Femur (tissue), 1 donor: ENCODE measurements at places on chromosomes 11 and 22.

- DNase-seq = no peak
Measured at GRCh38 chr11:128026596-128026995, 560.8 kb downstream of the ETS1 start.

- DNase-seq = peak; percentile 91
Measured at GRCh38 chr11:9765320-9766101, 101.6 kb downstream of the SWAP70 start.

DNA sequence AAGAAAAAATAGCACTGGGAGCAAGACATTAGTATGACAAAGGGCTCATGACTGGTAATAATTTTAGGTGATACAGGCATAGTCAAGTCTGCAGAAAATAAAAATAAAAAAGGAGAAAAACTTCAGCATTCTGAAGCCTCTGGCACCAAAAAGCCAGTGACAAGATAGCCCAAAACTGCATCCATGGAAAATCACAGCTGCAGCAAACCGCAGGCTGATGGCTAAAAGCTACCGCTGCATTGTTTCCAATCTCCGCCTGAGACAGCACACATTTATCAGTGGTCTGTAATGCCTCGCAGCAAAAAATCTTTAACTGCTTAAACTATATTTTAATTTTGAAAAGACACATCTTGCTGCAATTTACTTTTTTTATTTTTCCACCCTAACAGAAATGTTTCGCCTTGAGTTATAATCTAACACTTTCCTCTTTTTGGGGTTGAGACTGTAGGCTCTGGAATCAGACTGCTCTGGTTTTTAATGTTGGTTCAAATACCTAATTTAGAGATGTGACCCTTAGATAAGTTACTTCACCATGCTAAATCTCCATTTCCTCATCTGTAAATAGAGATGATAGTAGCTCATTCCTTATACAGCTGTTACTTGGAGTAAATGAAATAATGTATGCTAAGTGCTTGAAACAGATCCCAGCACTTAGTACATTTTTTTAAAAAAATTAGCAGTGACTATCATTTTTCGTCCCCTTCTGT lies 42.0 kb upstream of the FIBIN start:
- peak; percentile 37 for DNase-seq

GRCh38 chr11:115544422-115544948 lies 40.3 kb upstream of the CADM1 start:
- no peak for DNase-seq

- DNase-seq = no peak
Measured at GRCh38 chr11:82830746-82831145, 69.5 kb downstream of the PRCP start.

GRCh38 chr11:67300756-67301312 lies 2.5 kb upstream of the SSH3 start:
- DNase-seq = no peak

GRCh38 chr11:130873761-130874160 lies 42.5 kb downstream of the SNX19 start:
- no peak for DNase-seq

- no peak for DNase-seq
Measured at GRCh38 chr11:87447606-87448005, 409.9 kb downstream of the TMEM135 start.

- no peak for DNase-seq
Measured at GRCh38 chr22:28889478-28890024, 6.2 kb downstream of the ZNRF3 start.

GRCh38 chr11:102467080-102467708 lies 14.6 kb upstream of the TMEM123 start:
- no peak for DNase-seq

DNA sequence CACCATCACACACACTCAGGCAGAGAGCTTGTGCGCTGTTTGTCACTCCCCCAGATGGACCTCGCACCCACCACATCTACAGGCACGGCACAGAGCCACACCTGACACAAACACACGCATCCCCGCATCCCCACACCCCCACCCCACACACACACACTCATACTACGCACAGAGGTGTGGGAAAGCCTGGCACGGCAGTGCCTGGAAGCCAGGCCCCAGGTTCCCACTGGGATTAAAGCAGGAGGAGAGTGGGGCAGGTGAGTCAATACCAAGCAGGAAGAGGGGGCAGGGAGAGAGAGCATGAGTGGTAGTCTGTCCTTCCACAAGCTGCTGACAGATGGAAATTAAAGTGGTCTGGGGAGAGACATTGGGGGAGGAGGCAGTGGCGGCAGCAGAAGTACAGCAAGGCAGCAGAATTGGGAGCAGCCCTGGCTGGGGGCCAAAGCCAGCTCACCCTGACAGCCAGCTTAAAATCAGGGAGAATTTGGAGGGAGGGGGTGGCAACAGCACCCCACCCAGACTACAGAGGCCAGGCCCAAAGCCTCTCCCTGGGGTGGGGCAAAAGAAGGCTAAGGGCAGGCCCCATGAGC lies 20.7 kb downstream of the TNKS1BP1 start:
- DNase-seq = no peak

DNA sequence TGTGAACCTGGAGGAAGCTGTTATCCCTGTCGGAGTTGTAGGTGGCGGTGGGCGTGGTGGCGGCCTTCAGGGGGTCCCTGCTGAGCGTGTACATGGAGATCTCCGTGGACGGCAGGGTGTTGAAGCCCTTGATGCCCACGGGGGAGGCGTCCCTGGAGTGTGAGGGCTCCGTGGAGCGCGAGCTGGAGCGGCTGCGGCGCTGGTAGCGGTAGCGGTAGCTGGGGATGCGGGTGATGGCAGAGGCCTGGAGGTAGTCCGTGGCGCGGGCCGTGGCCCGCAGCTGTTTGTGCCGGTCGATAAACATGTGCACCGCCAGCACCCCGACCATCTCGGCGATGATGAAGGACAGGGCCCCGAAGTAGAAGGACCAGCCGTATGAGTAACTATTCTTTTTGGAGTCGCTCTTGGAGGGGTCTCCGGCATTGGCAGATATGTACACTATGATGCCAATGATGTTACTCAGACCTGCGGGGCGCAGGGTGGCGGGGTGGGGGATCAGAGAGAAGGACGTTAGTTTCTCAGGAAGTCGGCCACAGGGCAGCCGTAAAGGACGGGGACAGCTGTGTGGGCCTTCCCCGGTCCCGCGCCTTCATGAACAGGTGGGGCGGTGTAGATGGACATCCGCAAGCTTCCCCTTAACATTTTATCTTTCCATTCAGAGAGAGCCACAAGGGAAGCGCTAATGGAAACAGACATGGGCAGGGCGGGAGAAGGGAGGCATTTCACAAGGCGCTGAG lies 35.6 kb upstream of the EIF3D start:
- peak; percentile 37 for DNase-seq

DNA sequence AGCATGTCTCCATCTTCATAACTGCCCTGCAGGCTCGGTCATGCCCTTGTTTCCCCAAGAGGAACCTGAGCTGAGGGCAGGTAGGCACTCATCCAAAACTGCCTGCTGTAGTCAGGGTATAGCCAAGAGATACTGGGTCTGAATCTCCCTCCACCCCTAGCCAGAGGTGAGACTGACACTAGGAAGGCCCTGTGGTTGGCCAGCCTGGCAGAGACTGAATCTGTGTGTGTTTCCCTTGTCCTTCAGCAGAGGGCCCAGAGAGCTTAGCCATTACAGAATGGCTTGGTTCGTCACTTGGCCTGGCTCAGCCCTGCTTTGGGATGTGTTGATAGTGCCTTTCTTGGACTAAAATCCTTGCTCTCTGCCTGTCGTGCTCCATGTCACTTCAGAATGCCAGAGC lies 79.3 kb upstream of the SUSD2 start:
- no peak for DNase-seq
